ENCODE measurements at places on chromosomes 1 and 21.

DNA sequence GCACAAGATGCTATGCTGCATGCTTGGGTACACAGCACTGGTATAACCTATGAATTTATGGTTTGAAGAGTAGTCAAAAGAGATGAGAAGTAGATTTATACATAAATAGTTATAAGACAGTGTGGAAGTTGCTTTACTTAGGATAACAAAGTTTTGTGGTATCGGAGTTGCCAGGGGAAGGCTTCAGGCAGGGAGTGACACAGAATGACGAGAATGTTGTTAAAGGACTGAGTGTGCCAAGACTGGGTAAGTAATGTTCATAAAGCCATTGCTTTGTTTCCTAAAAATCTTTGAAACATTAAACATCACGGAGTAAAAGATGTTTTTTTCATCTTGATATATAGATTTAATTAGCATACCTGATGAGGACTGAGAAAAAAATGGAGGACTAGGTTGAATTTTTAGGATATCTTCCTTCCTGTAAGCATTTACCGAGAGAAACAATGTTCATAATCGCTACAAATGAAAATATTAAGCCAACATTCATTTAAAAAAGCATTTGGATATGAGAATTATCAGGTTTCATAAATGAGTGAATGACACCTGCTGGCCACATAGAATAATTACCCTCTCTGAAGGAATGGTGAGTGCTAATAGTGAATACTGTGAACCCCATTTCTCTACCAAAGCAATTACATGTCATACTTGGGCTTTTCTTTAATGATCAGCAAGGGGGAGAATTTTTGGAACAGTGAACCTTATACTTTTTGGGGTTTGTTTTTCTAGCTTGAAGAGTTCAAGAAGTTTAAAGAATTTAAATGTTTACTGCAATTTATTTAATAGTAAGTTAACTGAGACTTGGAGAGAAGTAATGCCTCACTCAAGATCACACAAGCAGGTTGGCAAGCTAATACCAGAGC is 28.4 kb downstream of the EXTL2 start:
- peak; percentile 34 for DNase-seq

- no peak for DNase-seq
Measured at GRCh38 chr1:59015708-59016107, 231.9 kb upstream of the JUN start.

- DNase-seq = no peak
Measured at GRCh38 chr1:158830074-158830677, 975 bp upstream of the MNDA start.

DNA sequence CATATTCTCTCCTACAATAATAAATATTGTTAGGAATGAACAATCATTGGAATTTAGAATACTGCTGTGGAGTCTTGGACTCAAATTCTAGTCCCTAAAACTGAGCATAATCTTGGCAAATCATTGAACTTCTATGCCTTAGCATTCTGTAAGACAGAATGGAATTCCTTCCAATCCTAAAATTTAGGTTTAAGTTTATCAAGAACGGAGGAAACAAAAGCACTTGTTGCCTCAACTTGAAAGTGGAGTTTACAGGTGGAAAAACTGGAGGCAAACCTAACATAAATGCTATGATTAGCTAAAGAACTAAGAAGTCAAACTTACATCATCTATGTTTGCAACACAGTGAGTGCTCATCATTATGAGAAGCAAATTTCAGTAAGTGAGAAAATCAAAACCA is 55.7 kb downstream of the BCL9 start:
- no peak for DNase-seq

DNA sequence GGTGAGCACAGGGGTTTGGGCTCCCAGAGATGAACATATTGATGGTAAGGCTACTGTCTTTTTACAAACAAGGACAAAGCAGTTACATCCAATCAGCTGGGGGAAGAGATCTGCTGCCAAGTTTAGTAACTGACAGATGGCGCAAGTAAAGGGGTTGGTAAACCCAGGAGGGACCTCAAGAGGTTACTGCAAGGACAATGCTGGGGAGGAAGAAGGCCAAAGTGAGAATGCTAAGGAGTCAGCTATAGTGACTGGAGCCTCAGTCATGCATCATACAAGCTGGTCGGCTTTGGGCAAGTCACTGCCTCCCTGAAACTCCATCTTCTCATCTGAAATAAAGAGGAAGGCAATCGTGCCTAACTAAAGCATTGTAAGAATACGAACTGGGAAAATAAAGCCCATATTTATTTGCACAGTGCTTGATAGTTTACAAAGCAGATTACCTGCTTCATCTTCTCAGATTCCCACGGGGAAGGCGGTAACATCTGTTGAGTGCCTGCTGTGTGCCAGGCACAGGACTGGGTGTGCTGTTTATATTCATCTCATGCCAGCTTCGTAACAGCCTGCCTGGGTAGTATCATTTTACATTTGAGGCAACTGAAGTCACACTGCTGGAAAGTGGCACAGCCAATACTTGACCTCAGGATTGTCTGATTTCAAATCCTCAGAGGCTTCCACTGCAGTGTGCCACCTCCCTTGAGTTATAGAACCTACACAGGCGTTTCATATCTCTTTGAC is 114.8 kb downstream of the BEND5 start:
- no peak for DNase-seq

DNA sequence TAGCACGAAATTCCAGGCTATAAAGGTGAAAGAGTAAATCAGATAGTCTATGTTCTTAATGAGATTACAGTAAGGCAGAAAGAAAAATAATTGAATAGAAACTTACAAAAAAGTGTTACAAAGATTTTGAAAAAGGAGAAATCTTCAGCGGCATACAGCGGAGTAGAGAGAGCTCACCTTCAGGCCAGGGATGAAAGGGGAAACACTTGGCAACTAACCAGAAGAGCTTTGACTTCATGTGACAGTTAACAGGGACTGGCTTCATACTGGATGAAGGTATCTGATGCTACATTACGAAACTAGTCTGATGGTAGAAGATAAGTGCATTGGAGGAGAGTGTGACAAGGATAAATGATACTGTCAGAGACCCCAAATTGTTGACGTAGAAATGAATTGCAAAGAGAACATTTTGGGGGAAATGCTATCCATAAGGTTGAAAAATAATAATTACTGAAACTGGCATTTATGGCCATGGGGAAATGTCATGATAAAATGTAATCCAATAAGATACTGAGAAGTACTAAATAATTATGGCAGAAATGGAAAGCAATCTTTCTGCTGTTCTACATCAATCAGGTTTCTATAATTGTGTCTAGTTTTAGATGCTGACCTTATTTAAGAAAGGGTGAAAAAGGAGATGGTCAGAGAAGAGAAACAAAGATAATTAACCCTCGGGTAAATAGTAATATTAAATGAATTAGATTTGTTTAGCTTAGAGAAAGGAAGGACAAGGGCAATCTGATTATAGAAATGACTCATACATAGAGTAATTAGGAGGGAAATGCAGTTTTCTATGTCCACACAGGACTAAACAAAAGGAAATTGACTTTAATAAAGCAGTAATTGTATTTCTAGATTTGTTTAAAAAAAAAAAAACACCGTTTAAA is 808.7 kb downstream of the NCAM2 start:
- no peak for DNase-seq

DNA sequence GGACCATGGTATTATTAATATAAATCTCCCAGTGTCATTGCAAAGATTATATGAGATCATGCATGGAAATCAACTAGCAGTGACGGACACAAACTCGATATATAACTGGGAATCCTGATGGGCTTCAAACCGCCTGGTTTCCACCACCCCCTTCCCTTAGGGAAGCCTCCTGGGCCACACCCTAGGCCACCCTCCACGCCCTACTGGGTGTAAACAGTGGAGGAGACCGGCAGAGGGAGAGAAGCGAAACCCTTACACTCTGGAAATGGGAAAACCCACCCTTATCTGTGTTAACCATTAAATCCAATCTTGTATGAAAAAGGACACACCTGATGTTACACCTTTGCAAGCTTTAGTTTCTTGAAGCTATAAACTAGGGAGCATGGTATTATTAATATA is 595 bp upstream of the ZNHIT6 start:
- DNase-seq = no peak

GRCh38 chr1:93595743-93596142 is 85.9 kb downstream of the BCAR3 start:
- no peak for DNase-seq

DNA sequence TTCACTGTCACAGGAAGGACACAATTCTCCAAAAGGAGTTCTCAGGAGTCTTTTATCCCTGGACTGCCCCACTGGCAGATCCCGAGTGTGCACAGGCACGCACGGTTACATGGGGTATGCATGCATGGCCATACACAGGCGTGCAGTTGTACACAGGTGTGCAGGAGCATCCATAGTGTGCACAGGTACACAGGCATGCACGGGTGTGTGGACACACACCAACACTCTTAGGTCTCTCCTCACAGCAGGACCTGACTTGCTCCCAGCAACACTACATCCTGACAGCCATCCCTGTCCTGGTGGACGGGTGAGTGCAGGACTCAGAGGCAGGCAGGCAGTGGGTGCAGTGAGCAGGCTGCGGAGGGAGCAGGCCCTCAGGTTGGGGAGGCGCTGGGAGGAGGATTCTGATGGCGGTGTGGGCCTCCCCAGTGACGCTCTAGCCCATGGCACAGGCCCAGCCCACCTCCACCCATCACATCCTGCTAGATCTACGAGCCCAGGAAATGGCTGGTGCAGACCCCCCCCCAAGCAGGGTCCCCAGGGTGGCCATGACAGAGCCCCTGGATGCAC is 28.4 kb downstream of the SLC19A1 start:
- DNase-seq = no peak

DNA sequence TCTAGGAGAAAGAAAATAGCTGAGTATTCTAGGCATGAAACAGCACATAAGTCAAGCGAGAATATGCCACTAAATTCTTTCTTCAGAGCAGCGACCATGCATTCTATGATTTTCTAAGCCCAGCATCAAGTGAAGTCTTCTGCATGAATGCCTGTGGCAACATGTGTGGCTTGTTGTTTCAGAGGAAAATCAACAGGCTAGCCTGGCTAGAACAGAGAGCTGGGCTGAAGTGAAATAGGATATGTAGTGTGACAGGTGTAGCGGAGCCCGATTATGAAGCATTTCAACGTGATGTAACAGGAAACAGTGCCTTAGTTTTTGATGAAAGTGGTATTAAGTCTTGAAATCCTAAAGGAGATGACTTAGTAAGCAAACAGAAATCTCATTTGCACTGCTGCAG is 7.0 kb downstream of the CSDE1 start:
- DNase-seq = no peak

GRCh38 chr1:182962554-182963115 is 9.7 kb upstream of the SHCBP1L start:
- peak; percentile 64 for DNase-seq

All from NCI-H1105 (cell line).